ENCODE measurements at places on chromosomes 11 and 22. TPM values are rescaled to one million over a fixed set of nuclear protein-coding genes. Genes with fewer than 3 reads are reported as not detected.

GRCh38 chr22:17946662-17947367 is 77.5 kb downstream of the MICAL3 start:
- no peak for DNase-seq

RAC2 gene
- 15.7 TPM for total RNA-seq

APLP2 gene
- 234 TPM for total RNA-seq

- no peak for DNase-seq
Observed at GRCh38 chr11:112694813-112695212, 266.4 kb upstream of the NCAM1 start.

- no peak for DNase-seq
Observed at GRCh38 chr11:70669871-70670675, 271.7 kb downstream of the CTTN start.

NCR3LG1 gene
- 2.2 TPM for total RNA-seq

GRCh38 chr11:33160136-33160535 is 1.1 kb downstream of the CSTF3 start:
- DNase-seq = no peak

GRCh38 chr22:17548756-17549035 is 14.6 kb upstream of the SLC25A18 start:
- DNase-seq = no peak
